ENCODE measurements at places on chromosomes 5 and 9. TPM values are rescaled to one million over a fixed set of nuclear protein-coding genes. Genes with fewer than 3 reads are reported as not detected.
A peak's percentile ranks its signal among the peaks of the same experiment; 100 is the strongest.

The PKD2L2 gene
- under 0.01 TPM for total RNA-seq

GRCh38 chr5:93154535-93154934 lies 426.5 kb downstream of the NR2F1-AS1 start:
- DNase-seq = no peak

GRCh38 chr9:88826181-88826580 lies 165.1 kb upstream of the S1PR3 start:
- DNase-seq = no peak

GRCh38 chr5:150485693-150486401 lies 22.1 kb upstream of the NDST1 start:
- DNase-seq = no peak

DNA sequence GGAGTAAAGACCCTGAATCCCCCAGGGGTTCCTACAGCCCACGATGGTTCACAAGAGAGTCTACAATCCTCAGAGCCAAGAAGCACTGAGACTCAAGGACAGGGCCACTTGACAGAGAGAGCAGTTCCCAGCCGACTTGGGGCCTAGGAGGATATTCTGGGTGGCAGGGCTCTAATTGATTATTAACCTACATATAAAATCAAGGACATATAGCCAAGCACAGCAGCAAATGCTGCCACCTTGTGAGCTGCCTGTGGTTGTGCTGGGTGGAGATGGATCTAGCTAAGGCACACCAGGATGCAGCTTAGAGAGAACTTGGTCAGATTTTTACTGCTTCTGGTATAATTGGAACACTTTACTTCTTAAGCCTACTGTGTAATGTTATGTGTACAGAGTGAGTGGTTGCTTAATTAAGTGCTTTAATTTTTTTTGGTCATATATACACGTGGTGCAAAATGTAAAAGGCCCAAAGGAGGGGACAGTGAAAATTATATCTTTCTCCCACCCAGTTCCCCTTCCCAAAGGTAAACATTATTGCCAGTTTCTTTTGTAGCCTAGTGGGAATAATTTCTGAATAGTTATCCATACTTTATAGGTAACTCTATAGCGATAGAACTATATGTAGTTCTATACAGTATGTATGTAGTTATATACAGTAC lies 78.8 kb downstream of the F2RL2 start:
- DNase-seq = peak; percentile 77

DNA sequence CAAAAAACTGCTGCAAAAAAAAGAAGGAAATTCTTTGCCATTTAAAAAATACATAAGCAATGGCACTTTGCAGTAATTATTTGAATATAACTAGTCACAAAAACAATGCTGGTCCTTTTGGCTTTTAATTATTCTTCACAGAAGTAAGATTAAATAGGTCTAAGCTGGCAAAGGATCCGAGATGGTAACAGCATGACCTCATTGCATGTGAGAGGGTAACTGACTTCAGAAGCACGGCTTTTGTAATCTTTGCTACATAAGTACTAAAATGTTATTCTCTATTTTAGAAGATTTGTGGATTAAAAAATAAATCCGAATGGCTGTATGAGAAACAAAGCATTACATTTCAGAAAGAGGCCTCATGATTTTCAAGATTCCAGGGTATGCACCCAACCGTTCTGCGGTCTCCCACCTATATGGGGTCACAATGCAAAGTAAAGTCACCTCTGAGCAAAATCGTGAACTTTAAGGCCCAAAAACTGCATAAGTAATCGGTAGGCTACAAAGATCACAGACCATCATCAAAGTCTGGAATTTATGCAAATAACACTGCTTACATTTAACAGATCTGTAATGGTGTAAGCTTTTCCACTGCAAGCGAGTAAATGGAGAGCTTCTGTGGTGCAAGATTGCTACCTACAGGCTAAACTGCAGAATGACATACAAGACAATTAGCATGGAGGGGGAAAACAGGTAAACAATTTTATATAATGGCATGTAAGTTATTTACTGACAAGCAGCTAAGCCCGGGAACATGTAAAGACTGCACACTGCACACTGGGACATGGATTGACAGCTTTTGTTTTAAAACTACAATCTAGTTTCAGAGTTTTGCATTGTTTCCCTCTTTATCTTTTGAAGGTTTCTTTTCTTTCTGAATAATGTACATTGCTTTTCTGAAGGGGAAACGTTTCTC lies 231.6 kb downstream of the SLF1 start:
- DNase-seq = peak; percentile 68

GRCh38 chr9:136835932-136836904 lies 6.1 kb upstream of the AJM1 start:
- no peak for DNase-seq

DNA sequence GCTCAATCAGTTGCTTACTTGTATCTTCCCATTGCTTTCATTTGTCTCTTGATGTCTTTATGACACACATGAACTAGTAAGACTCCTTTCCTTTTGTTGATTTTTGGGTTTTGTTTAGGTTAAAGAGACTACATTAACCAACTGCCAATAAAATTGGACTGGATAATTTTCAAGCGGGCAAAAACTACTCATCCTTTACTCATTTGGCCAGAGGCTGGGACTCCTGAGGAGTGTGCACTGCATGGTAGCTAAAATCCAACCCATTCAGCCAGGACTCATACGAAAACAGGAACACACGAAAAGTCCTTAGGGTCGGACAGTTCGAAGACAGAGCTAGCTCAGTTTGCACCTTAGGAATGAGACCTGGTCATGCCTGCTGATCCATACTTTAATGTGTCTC lies 6.0 kb downstream of the SLC46A2 start:
- DNase-seq = no peak

All from hematopoietic multipotent progenitor cell (in vitro differentiated cells).